ENCODE measurements at places on chromosomes 11 and 22. TPM values are rescaled to one million over a fixed set of nuclear protein-coding genes. Genes with fewer than 3 reads are reported as not detected.

Gene TEX54
- total RNA-seq: 1.5 TPM

Gene MIOX
- 3.4 TPM for total RNA-seq

Gene PKDREJ
- total RNA-seq: not detected

Gene SLC25A18
- not detected for total RNA-seq

DNA sequence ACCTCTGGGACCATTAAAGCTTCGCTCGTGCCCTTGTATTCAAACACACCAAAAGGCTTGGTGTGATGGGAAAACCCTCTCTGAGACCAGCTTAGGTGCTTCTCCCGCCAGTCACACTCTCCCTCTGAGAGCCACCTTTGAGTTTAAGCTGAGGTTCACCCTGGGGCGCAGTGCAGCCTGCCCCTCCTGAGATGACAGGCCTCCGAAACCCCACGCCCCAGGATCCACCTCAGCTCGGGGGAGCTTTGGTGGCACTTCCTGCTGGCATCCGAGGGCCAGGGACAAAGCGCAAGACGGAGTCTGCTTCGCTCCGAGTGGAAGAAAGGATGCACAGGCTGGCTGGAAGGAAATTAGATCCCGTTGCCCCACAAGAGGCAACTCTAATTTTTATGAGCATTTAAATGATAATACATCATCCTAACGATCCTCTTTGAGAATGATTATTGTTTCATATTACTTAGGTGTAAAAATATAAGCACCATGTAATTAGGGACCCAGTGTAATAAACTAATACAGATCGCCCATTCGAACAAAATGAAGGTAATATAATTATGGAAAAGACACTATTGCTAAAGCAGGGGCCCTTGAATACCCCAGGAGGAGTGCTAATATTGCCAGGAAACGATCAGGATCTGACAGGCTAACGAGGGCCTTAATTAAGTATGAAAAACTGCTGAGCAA is 134.7 kb downstream of the CEP164 start:
- H3K4me3 ChIP-seq: no peak overlapping the region
- no peaks in the 10 kb centered on the region for H3K36me3 ChIP-seq
- no peaks in the 10 kb centered on the region for H3K27me3 ChIP-seq
- DNase-seq: no peak
- H3K4me1 ChIP-seq: peaks cover 13% of the 10 kb centered on the region

DNA sequence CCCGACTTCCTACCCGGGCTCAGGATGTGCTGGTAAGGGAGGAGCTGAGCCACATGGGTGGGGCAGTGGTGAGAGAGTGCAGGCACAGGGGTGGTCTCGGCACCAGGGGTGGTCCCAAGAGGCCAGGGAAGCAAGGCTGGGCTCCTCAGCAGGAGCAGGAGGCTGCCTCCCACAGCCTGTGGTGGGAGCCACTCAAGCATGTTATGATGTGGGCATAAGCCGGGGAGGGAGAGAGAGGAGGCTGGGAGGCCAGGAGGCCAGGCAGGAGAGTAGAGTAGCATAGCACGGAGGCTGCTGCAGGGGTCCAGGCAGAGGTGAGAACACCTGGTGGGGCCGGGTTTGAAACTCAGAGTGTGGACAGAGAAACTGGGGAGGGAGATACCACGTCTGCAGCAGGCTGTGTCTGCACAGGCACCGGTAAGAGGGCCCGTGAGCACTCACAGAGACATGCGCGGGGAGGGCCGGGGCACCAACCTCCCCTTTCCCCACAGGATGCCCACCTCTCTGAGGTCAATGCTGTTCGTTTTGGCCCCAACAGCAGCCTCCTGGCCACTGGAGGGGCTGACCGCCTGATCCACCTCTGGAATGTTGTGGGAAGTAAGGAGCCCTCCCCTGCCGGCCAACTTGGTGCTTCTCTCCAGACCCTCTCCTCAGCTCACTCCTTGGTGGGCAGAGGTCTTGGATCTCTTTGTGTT is 10.7 kb downstream of the ATG16L2 start:
- H3K27me3 ChIP-seq: no peaks in the 10 kb centered on the region
- H3K27ac ChIP-seq: peak overlapping the region; percentile 29
- no peak for DNase-seq
- peaks cover 27% of the 10 kb centered on the region for H3K4me1 ChIP-seq
- peaks cover 10% of the 10 kb centered on the region for H3K36me3 ChIP-seq

- H3K27ac ChIP-seq: peak overlapping the region; percentile 30
- H3K4me3 ChIP-seq: peak overlapping the region; percentile 35
- peaks cover 25% of the 10 kb centered on the region for H3K27me3 ChIP-seq
- peak; percentile 52 for DNase-seq
These were observed 82.9 kb downstream of the KIRREL3 start for GRCh38 chr11:126917531-126918204.
